Stimulated activated CD4-positive, alpha-beta T cell treated with anti-CD3 and anti-CD28 coated beads, Interleukin-2, amount 100 ng/mL, for 24 hours (primary cell): ENCODE measurements at places on chromosomes 2 and 18.

GRCh38 chr2:9655441-9656269, 24.9 kb upstream of the YWHAQ start:
- peak; percentile 71 for DNase-seq

GRCh38 chr2:7007846-7008741, 90.9 kb downstream of the RNF144A start:
- DNase-seq = no peak

- DNase-seq = no peak
Measured at GRCh38 chr2:55408918-55409868, 10.5 kb downstream of the CCDC88A start.

DNA sequence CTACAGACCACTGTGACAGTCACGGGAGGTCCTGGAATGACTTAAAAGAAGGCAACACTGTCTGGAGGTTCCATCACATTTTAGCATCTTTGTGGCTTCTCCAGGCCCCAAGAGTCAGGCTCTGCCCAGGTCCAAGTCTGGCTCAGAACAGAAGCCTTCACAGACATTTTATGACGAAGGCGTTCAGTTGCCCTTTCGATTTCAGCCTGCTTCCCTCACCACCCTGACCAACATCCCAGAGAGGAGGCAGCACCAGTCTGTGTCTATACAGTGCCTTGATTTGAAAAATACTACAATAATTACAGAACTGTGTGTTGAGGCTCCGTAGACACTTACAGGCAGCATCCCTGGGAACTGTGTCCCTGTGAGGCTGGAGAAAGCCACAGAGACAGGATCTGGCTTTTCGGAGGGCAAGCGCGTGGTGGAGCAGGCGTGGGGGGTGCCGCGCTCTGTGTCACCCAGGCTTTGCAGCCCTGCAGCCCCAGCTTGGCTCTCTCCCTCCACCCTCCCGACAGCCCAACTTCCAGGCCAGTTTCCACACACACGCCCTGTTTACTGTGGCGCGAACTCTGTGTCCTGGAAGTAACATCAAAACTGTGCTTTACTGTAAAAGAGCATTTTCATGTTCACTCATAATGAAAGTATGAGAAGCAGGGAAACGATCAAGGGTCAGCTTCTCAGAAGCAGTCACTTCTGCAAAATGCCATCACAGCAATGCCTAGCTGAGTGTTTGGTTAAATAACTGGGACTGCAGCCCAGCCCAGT, 153.5 kb upstream of the ALKAL2 start:
- DNase-seq = no peak

DNA sequence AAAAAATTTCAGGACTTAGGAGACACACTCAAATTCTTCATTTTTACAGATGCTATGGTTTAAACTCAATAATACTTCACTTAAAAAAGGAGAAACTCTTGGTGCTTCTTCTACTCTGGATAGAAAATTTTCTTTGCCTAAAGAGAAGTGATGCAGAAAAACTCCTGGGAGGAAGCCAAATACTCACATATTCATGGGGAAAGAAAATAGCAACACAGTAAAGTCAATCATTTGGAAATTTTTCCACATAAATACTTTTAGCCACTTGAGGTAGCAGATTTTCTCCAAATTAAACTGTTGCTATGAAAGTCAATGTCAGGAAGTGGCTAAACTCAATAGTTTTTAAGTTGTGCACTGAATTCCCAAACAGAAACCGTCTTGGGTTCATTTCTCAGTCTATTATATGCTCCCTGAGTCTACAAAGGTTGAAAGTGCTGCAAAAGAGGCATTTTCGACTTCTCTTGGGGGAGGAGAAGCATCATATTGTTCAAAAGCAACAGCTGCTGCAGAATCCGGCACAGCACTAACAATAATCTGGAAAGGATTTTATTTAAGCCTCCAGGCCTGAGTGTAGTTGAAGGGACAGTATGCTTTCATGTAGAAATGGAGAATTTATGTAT, 81.1 kb downstream of the UPP2 start:
- DNase-seq = no peak
